ENCODE measurements at places on chromosomes 2 and 18.
A peak's percentile ranks its signal among the peaks of the same experiment; 100 is the strongest.

GRCh38 chr2:181686576-181687185 is 6.4 kb upstream of the NEUROD1 start:
- no peak for DNase-seq

DNA sequence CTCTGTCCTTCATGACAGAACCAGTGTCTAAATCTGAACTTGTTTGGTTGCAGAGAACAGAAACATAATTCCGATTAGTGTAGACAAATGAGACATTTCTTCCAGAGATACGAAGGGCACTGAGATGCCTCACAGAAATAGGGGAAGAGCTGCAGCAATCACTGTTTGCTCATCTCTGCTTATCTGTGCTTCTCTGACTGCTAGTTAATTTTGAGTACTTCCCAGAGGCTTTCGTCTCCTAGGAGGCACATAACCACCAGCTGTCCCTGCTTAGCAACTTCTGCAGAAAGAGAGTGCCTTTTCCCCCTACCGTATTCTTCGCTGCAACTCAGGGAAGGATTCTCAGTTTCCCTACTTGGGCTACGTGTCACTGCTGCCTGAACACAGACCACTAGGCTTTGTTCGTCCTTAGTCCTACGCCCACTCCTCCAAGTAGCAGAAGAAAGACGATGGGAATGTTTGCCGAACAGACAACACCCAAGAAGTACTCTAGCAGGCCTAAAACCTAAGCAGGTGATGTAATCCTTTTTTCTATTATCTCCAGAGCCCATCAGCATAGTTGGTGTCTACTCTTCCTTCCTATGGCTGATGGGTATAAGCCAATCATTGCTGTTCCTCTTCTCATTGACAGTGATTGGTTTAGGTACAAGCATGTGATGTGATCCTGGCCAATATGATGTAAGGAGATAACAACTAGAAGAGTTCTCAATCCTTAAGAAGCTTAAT is 63.6 kb downstream of the TNP1 start:
- DNase-seq, result no peak

GRCh38 chr2:191885098-191885497 is 38.2 kb upstream of the CAVIN2 start:
- DNase-seq, result no peak

GRCh38 chr2:176507786-176508185 is 238.5 kb downstream of the MTX2 start:
- no peak for DNase-seq

DNA sequence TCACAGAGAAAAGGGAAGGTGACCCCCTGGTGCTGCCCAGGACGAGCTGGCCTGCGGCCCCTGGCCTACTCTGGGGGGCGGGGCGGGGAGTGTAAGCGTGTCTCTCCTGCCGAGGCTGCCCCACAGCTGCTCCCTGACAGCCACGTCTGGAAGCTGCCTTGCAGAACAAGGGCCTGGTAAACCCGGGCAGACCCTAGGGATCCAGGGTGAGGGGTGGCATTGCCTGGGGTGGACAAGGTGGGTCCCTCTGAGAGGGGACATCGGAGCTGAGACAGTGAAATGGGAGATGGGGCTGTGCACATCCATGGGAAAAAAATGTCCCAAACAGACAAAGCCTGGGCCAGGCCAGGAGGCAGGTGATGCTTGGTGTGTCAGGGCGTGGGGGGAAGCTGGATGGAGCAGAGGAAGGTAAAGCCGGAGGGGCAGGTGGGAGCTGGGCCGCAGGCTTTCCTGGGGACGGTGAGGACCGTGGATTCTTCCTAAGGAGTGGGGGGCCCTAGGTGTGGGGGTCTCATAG is 66.0 kb upstream of the HDAC4 start:
- DNase-seq, result no peak

GRCh38 chr2:132949108-132949507 is 279.1 kb upstream of the LYPD1 start:
- DNase-seq, result no peak

GRCh38 chr2:236973343-236973980 is 112.2 kb upstream of the COPS8 start:
- no peak for DNase-seq

- no peak for DNase-seq
Observed at GRCh38 chr2:15023221-15023620, 390.7 kb downstream of the LRATD1 start.

- no peak for DNase-seq
Observed at GRCh38 chr2:197297772-197298318, 12.7 kb downstream of the ANKRD44 start.

GRCh38 chr18:35041815-35042387 is 688 bp downstream of the MAPRE2 start:
- DNase-seq, result no peak

- DNase-seq, result no peak
Observed at GRCh38 chr18:77022556-77022955, 110.0 kb downstream of the MBP start.

DNA sequence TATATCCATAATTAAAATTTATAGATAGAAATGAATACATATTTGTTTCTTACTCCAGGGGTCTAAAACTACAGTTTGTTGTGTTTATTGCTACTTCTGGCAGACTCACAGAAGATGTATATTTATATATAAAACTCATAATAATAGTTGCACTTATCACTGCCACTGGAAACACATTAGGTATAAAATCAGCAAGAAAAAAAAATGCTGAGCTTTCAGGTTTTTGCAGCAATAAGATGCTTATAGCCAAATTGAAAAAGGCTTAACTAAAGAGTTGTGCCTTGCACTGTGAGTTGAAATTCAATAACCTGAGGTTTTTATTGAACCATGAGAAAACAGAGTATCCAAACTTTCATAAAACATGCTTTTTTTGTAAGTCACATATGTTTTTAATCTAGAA is 623.9 kb upstream of the CRIM1 start:
- DNase-seq, result no peak

DNA sequence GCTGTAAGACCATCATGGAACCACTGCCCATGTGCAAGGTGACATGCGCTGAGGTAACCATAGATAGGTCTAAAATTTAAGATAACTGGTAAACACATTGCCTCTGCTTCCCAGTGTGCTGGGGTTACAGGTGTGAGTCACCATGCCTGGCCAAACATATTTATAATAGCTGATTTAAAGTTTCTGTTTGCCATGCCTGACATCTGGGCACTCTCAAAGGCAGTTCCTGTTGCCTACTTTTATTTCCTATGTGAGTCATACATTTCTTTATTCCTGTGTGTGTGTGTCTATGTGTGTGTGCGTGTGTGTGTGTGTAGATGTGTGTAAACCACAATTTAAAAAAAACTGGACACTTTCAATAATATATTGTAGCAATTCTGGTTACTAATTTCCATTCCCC is 415.2 kb upstream of the NETO1 start:
- DNase-seq, result no peak

DNA sequence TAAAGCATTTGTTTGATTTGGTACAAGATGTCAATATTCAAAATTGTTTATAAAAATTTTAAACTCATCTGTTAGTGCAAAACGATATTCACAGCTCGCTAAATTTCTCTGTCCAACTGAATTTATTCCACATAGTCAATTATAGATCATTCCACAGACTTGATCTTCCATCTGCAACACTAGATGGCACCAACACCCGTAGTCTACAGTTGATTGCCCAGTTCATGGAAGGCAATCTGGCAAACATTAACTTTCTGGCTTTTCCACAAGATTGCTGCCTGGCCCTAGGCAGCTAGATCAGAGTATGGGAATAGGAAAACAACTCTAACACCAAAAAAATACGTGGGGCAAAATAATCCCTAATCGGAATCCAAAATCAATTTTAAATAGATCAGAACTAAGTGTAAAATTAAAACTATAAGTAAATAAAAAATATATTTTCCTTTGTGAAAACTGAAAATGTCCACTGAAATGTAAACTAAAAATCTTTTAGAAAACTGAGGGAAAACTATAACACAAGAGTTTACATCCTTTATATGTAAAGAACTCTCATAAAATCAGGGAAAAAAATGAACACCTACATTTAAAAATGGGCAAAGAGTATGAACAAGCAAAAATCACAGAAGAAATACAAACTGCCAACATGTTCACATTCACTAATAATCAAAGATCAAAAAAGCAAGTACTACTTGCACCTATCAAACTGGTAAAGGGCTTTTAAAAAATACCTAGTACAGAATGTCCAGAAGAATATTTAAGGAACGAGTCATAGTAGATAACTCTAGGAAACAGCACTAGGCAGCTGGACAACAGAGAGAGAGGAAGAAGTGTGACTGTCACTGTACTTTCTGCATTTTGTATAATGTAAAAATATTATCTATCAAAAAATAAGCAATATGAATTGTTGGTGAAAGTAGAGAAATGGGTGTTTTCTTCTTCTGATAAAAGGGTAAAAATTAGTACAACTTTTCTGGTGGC is 35.0 kb downstream of the RTN4 start:
- DNase-seq, result peak; percentile 21

DNA sequence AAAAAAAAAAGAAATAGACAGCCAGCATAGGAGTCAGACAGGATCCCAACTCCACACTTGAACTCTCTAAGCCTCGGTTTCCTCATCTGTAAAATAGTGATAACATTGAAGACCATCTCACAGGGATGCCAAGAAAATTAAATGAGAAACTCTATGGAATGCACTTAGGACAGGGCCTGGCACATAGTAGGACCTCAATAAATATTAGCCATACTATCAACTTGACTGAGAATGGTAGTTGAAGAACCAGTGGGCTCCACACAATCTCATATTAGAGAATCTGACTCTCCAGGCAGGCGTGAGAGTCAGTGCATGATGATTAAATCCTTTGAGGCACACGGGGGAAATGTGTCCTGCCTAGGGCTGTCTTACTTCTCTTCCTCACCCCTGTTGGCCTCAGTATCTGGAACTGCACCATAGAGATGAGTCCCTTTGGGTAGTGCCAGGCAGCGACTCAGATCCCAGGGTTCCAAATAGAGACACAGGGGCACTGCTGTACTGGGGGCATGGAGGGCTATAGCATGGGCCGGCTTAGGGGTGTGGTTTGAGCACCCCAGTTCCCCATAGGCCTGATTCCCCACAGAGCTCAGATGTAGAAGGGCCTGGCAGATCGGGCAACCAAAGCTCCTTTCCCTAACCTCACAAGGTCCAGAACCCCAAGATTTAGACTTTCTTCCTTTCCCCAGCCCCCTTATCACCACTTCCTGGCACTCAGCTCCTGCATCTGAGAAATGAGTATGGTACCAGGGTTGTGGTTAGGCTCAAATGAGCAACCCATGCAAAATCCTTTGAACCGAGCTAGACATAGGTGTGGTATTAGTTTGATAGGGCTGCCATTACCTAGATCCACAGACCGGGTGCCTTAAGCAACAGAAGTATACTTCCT is 51.3 kb upstream of the CAB39 start:
- no peak for DNase-seq

- no peak for DNase-seq
Observed at GRCh38 chr18:60062396-60062795, 162.6 kb downstream of the PMAIP1 start.
